NCI-H1694 treated with DMSO at 0.1 percent for 48 hours (cell line): ENCODE measurements at places on chromosomes 2 and 18.

GRCh38 chr2:12456293-12457106, 260.2 kb upstream of the TRIB2 start:
- DNase-seq, result peak; percentile 31

DNA sequence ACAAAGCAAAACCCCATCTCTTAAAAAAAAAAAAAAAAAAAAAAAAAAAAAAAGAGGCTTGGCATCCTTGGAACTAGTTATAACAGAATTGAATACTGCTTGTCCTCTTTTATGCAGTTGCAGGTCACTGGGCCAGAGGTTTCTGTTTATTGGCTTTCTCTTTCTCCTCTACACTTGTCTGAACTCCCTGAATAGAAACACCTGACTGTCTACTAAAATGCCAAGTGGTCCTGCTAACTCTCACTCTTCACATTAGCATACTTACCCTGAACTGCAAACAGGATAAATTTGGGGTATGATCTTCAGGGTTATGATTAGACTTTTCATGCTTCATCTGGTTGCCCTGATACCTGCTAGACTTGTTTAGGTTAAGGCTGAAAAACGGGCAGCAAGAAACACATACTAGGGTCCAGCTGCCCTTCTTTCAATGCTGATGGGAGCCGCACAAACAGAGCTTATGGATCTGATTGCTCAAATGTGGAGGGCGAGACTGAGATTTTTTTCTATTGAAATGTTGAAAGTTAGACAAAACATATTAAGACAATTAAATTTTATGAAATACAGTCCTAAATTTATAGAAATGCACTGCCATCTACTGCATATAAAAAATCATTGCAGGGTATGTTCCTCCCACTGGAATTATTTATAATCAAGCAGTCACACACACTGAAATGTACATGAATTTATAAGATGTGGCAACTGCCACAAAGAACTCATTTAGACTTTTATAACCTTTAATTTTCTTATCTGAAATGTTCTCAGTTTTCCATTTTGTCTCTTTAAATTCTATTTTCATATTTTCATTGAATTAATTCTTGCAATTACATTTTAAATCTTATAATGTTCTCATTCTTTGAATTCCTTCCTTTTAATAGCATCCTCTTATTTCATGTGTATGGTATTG, 40.8 kb downstream of the GTF3C3 start:
- peak; percentile 36 for DNase-seq

- no peak for DNase-seq
These were observed 129.5 kb downstream of the TMEM182 start for GRCh38 chr2:102891296-102891695.

- DNase-seq, result no peak
These were observed 541.2 kb upstream of the POU3F3 start for GRCh38 chr2:104312684-104313083.

- DNase-seq, result no peak
These were observed 151.6 kb downstream of the MREG start for GRCh38 chr2:215861607-215862350.

- no peak for DNase-seq
These were observed 194.9 kb upstream of the SPOPL start for GRCh38 chr2:138306626-138307025.
